ENCODE measurements at places on chromosomes 6 and 20.

GRCh38 chr6:149024361-149024760, 277.5 kb downstream of the UST start:
- no peak for DNase-seq

DNA sequence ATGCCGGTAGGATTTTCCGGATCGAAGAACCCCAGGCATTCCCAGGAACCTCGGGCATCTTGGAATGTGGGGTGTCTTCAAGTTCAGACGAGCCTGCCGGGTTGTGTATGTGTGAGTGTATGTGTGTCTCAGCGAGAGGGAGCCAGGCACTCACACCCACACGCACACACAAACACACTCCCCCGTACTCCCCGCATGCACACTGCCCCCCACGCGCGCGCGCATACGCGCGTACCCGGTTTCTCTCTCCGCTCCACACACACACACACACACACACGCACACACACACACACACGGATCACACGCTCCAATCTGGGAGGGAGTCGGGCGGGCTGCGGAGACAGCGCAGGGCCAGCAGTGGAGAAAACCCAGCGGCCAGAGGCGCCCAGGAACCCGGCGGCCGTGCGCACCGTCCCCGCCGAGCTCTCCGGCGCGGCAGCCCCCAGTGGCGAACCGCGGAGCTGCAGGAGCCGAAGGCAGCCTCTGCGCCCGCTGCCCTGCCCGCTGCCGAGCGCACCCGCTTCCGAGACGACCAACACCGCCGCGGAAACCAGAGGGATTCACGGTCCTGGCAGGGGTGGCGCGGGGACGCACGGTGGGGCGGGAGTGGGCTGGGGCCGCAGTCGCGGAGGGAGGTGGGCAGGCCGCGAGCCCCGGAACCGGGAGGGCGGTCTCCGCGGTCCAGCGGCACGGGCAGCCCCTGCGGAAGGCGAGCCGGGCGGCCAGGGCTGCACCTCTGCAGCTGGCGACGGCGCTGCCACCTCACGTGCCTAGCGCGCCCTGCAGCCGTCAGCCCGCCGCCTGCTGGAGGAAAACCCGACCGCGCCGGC, at the start of gene LRFN2:
Gene LRFN2, minus strand, starts transcription at position 125 of the 830 bp plus-strand sequence.
- peak; percentile 82 for DNase-seq

- DNase-seq, result no peak
Measured at GRCh38 chr6:25671652-25672051, 19.6 kb downstream of the SCGN start.

- DNase-seq, result peak; percentile 5
Measured at GRCh38 chr6:14824484-14825275, 421.2 kb upstream of the JARID2 start.

DNA sequence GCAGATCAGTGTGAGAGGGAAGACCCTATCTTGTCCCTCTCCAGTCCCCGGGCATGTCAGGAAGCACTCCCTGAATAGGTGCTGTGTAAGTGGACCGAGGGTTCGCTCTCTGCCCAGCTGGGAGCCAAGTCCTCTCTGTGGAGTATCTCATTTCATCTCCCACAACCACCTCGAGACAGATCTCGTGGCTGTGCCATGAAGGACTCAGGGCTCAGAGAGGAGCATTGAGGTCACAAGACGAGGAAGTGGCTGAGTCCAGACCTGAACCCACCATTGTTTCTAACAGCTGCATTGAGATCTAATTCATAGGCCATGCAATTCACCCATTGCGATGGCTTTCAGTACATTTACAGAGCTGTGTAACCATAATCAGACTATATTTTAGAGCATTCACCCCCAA, 34.7 kb upstream of the STX16 start:
- DNase-seq, result no peak

DNA sequence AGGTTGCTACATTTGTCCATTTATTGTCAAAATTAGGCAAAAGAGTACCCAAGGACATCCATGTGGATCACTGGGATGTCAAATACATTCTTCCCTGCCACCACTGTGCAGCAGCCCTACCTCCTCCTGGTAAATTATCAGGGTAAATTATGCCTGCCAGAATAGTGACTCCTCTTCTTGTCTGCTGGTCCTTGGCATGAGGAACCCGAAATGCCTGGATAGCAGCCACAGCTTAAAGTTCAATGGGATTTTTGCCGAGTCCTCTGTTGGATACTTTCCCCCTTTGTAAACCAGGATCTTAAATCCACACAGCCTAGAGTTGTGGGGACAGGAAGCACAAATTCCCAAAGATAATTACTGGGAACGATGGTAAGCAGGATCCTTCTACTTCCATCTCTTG, 173.3 kb downstream of the RFX6 start:
- DNase-seq, result no peak

DNA sequence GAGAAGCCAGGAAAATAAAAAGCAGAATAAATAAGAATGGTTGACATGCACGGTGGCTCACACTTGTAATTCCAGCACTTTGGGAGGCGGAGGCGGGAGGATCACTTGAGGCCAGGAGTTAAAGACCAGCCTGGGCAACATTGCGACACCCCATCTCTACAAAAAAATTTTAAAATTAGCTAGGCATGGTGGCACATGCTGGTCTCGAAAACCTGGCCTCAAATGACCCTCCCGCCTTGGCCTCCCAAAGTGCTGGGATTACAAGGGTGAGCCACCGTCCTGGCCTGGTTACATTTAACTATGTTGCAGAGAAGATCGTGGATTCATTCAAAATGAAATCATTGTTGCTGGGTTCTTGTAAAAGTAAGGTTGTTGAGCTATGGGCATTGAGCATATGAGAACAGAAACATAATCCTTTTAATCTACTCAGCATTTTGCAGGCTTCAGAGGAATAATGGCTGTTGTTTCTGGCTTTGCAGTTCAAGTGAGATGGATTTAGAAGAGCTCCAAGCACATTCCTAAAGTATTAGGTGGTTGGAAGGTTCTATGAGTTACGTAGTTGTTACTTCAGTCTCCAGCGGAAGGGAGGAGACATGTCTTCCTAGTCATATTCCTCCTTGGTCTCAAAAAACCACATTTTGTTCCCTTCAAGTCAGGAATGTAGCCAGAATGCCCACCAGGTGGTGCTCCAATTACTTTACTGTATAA, 45.6 kb upstream of the RAB23 start:
- DNase-seq, result peak; percentile 53

DNA sequence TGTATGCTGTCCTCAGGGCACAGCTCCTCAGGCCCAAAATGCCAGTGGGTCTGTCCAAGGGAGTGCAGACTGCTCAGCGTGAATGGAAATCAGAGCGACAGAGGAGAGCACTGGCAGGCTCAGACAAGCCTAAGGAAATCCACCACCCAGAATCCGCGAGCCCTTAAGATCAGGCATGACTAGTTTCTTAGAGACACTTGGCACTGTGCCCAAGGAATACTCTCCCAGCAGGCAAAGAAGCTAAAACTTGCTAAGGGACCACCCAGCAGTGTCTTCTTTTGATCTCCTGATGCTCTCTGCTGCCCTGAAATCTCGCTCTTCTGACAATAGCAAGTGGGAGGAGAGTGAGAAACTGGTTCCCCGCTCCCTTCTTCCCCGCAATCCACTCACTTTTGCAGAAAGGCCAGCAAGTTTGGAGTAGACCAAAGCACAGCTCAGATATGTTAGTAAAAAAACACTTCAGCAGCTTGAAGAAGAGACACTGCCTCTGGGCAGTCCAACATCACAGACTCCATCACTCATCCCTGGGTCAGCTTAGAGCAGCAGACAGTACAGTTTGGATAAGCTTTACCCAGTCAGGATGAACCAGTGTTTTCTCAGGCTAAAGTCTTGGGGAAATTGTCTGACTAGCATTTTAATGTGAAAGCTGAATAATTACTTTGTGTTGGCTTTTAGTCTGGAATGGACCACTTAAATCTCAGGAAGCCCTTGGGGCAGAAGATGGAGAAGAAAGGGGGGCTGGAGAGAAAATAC, 32.4 kb downstream of the TRAF3IP2 start:
- DNase-seq, result no peak

DNA sequence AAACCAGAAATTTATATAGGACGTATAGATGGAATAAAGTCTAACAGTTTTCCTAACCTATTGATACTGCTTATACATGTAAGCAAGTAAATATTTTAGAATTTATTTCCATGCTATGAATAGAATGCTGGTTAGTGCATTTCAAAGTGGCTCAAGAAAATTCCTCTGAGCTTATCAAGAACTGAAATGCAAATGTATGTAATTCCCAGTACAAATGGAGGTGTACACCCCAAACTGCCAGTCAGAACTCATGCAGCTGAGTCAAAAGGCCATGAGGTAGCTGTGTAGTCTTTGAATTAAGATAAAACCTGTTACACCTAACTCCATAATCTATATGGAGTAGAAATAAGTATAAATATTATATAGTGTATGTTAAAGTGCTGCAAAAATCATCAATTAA, 232.2 kb upstream of the KCNQ5 start:
- no peak for DNase-seq

DNA sequence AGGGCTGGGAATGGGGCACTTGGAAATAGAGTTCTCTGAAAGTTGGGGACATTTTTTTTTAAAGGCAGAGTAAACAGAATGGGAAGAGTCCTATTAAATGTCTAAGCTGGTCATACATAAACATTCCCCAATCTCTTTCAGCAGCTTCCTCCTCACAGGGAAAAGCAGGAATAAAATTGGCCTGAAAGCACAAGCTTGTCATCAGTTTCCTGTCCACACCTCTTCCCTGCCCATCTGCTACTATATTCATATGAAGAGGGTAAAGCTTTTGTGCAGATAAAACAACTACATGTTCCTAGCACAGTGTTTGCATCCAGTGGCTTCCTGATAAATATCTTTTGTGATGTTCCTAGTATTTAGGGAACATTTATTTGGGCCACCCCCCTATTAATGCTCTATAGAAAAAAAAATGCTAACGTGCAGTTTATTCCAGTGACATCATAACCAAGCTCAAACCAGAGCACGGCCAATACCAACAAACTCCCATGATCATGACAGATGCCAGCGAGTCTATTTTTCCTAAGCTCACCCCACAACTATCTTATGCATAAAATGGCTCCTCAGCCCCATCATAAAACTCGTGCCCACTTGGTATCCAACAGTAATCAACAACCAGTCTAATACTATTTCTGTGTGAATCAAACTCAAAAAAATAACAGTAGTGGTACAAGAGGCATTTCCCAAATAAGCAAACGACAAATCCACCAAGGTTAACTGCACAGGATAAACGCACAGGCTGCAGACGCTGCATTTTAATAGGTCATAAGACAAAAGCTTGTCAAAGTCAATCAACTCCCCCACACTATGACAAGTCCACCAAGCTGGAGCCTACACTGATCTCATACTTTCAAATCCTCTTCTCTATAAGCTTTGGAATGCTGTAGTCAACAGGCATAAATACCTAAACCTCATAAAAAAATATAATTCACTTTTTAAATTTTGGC, 95.3 kb downstream of the EPB41L2 start:
- no peak for DNase-seq

DNA sequence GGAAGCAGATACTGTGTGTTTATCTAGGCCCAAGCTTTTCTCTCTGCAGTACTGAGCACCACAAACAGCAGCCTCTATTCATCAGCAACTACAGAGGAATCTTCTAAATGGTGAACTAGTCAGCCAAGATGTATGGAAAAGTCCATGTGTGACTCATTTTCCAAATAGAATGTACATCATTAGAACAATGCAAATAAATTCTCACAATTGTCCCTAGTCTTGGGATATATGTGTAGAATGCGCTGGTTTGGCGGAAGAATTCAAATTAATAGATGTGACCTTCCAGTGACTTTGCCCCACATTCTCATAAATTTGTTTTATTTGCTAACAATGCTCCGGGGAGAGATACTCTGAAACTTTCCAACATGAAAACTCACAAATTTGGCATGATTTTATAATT, 436.2 kb downstream of the CBLN4 start:
- no peak for DNase-seq

GRCh38 chr6:136149311-136149710, 100.8 kb downstream of the MTFR2 start:
- DNase-seq, result no peak

DNA sequence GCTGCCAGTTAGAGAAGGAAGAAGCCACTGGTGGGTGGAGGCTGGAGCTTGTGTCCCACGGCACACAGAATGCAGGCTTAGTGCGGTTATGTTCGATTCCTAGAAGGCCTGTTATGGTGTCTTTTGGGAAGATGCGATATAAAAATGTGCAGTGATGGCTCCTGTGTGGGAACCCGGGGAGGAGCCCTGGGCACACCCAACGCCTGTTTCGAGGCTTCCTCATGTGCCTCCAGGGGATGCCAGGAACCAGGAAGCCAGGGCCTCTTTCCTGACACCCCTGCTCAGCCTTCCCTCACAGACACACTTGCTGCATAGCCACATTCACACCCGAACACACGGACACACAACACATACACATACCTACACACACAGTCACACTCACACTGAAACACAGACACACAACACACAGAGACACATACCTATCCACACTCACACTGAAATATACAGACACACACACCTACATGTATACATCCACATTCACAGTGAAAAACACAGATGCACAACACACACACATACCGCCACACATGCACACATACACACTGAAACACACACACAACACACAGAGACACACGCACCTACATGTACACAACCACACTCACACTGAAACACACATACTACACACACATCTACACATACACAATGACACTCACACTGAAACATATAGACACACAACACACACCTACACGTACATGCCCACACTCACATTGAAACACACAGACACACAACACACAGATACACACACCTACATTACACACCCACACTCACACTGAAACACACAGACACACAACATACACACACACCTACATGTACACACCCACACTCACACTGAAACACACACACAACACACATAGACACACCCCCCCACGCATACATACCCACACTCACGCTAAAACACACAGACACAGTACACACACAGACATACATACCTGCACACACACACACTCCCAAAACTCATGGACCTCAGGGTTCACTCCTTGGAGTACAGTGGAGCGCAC, 1.2 kb upstream of the CST11 start:
- no peak for DNase-seq

GRCh38 chr6:12235341-12235740, 54.8 kb upstream of the EDN1 start:
- no peak for DNase-seq

- DNase-seq, result peak; percentile 86
Measured at GRCh38 chr20:61252601-61253263, 671 bp downstream of the CDH4 start.

DNA sequence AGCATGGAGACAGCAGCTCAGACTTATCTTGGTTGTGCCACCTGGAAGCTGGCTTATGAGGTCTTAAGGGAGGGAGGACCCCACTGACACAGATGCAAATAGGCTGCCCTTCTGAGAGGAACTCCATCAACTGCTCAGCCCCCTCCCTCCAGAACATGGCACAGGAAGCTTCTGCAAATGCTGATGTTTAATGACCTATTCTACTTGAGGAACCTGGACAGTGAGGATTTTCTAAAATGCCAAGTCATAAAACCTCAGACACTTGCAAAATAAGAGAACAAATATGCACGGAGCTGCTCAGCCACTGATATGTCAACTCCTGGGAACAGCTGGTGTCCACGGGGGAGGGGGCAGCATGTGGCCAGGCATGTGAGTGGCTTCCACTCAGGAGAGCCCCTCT, 3.5 kb downstream of the CST9 start:
- no peak for DNase-seq

GRCh38 chr20:58090161-58090560, 138.3 kb downstream of the ANKRD60 start:
- no peak for DNase-seq

GRCh38 chr6:137811916-137812553, 55.0 kb upstream of the TNFAIP3 start:
- no peak for DNase-seq

- DNase-seq, result no peak
Measured at GRCh38 chr6:761997-762396, 69.1 kb upstream of the EXOC2 start.

- no peak for DNase-seq
Measured at GRCh38 chr6:120447605-120448004, 886.7 kb downstream of the TBC1D32 start.
